GM23338 (cell line): ENCODE measurements at places on chromosomes 16 and 17.

DNA sequence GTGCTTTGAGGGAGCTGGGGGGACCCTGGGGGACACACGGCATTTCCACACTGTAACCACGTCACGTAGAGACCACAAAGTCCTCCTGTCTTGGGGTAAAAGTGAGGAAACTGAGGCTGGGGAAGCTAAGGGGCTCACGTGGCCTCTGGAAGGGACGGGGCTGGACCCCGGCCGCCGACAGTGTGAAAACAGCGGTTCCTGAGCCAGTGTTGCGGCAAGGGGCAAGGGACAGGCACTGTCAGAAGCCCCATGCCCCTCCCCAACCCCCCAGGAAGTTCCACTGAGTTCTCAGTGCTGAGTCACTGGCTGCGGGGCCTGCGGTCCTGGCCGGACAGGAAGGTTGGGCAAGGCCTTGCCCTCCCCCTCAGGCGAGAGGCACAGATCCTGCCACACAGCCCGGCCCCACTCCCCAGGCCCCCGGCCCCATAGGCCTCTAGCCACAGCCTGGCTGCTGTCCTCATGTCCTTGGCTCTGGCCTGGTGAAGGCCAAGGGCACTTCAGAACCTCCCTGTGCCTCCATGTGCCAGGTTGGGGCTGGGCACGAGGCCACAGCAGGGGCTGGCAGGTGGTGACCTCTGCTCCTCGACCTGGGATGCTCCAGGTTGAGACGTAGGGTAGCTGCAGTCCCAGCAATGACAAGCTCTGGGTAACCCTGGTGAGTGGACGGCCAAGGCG, 5.0 kb upstream of the CCDC57 start:
- no peak overlapping the region for H3K4me3 ChIP-seq
- no peak for DNase-seq
- H3K4me1 ChIP-seq, result no peaks in the 10 kb centered on the region
- no peak overlapping the region for H3K27ac ChIP-seq
- no peaks in the 10 kb centered on the region for H3K36me3 ChIP-seq

DNA sequence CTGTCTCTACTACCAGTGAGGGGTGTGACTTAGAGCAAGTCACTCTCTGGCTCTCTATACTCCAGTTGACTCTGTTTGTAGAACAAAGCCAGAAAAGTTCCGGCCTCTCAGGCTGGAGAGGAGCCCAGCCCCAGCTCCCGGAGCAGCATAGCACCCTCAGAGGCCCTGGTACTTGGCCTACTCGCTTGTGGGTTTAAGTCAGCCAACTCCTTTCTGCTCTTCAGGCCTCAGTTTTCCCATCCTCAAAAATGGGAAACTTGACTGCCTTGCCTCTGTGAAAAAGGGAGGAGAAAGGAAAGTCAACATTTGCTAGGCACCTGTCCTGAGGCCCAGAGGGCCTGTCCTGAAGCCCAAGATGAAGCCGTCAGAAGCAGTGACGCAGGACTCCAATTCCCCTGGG, 1.1 kb downstream of the CHST6 start:
- peak overlapping the region; percentile 95 for H3K4me3 ChIP-seq
- H3K27ac ChIP-seq, result no peak overlapping the region
- peaks cover 13% of the 10 kb centered on the region for H3K27me3 ChIP-seq
- H3K36me3 ChIP-seq, result no peaks in the 10 kb centered on the region
- no peak for DNase-seq

- DNase-seq, result no peak
- H3K36me3 ChIP-seq, result no peaks in the 10 kb centered on the region
- H3K4me3 ChIP-seq, result no peak overlapping the region
Observed at GRCh38 chr16:59612094-59612493, 878.0 kb upstream of the GOT2 start.

DNA sequence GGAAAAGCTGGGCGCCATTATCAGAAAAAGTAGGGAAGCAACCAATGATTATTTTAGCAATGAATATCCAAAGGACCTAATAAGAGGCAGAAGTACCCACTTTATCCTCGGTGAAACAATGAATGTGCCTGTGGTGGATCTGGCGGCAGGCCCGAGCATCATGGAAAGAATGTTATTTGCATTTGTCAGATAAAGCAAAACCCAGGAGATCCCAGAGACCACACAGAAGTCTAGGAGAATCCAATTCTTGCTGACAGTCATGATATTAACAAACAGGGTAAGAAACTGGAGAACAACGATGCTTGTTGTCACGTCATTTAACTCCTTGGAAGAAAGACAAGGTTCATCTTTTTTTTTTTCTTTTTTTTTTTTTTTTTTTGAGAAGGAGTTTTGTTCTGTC, 12.0 kb upstream of the TNRC6A start:
- no peaks in the 10 kb centered on the region for H3K36me3 ChIP-seq
- H3K4me1 ChIP-seq, result no peaks in the 10 kb centered on the region
- H3K4me3 ChIP-seq, result no peak overlapping the region
- DNase-seq, result no peak
- no peaks in the 10 kb centered on the region for H3K27me3 ChIP-seq

- H3K4me3 ChIP-seq, result no peak overlapping the region
- peaks cover 4% of the 10 kb centered on the region for H3K27me3 ChIP-seq
- no peak for DNase-seq
- H3K4me1 ChIP-seq, result peaks cover 16% of the 10 kb centered on the region
- H3K36me3 ChIP-seq, result no peaks in the 10 kb centered on the region
- no peak overlapping the region for H3K27ac ChIP-seq
Observed at GRCh38 chr16:82633964-82634600, 7.3 kb downstream of the CDH13 start.

GRCh38 chr17:2101448-2102257, 46.8 kb downstream of the HIC1 start:
- H3K4me3 ChIP-seq, result no peak overlapping the region
- H3K36me3 ChIP-seq, result no peaks in the 10 kb centered on the region
- no peaks in the 10 kb centered on the region for H3K27me3 ChIP-seq
- no peak for DNase-seq

GRCh38 chr17:20172376-20172775, 163.2 kb downstream of the SPECC1 start:
- H3K4me1 ChIP-seq, result peaks cover 68% of the 10 kb centered on the region
- H3K4me3 ChIP-seq, result no peak overlapping the region
- peak; percentile 53 for DNase-seq
- 0 out of 2 replicates have a peak overlapping the region, but pooled peaks have one; percentile 36 for H3K27ac ChIP-seq

DNA sequence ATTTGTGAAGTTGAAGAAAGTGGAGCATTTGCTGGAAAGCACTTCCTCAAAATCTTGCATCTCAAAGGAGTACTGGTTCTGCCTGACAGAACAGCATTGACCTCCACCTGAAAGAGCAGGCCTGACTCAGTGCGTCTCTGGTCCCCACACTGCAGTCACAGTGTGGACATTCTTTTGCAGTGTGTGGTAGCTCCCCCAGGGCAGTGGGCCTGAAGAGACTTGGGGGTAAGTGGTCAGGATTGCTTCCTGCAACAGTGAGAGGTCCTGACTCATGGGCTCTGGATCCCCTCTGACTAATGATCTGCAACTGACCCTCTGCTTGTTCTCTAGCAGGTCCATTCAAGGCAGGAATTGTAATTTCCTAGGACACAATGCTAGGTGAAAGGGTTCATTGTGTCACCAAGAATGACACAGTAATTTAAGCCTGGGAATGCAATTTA, 204.9 kb upstream of the KCNJ16 start:
- no peak overlapping the region for H3K4me3 ChIP-seq
- DNase-seq, result no peak
- H3K27me3 ChIP-seq, result no peaks in the 10 kb centered on the region
- no peaks in the 10 kb centered on the region for H3K36me3 ChIP-seq

GRCh38 chr17:9432134-9432885, 143.3 kb downstream of the STX8 start:
- H3K4me3 ChIP-seq, result no peak overlapping the region
- H3K27me3 ChIP-seq, result no peaks in the 10 kb centered on the region
- no peak for DNase-seq
- no peak overlapping the region for H3K27ac ChIP-seq
- H3K36me3 ChIP-seq, result no peaks in the 10 kb centered on the region

DNA sequence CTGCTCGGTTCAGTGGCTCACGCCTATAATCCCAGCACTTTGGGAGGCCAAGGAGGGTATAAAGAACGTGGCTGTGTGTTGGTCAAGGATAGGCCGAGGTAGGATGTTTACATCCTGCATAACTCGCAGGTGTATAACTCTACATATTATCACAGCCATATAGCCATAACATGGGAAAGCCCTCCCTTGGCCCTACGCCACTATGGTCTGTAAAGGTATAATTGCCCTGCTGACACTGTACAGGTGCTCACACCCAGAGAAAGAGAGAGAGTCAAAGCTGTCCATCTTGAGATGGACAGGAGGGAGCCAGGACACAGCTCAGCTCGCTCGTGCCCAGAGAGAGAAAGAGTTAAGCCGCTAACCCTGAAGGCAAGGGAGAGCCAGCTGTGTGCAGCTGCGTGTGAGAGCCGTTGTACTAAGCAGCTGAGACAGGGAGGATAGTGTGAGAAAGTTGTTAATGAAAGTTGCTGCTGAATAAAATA, 30.4 kb upstream of the DHX8 start:
- no peak overlapping the region for H3K27ac ChIP-seq
- H3K4me3 ChIP-seq, result no peak overlapping the region
- no peaks in the 10 kb centered on the region for H3K36me3 ChIP-seq
- 0 out of 2 replicates have a peak, but pooled peaks cover 2% of the 10 kb centered on the region for H3K4me1 ChIP-seq
- H3K27me3 ChIP-seq, result no peaks in the 10 kb centered on the region

DNA sequence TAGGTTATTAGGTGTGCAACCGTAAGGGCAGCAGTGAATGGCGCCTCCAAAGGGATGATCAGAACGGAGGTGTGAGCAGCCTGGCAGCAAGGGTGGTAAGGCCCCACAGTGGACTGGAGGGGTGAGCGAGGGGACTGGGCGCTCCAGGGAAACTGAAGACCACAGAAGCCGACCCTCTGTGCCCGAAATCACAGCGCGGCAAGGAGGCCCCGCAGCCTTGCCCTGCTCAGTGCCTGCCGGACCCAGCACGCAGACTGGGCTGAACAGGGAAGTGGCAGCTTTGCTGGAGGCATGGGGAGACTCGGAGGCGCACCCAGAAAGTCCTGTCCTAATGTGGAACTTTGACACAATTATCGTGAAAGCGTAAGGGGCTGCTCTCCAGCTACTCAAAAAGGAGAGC, 38.4 kb downstream of the KLHDC4 start:
- H3K4me3 ChIP-seq, result no peak overlapping the region
- no peaks in the 10 kb centered on the region for H3K4me1 ChIP-seq

DNA sequence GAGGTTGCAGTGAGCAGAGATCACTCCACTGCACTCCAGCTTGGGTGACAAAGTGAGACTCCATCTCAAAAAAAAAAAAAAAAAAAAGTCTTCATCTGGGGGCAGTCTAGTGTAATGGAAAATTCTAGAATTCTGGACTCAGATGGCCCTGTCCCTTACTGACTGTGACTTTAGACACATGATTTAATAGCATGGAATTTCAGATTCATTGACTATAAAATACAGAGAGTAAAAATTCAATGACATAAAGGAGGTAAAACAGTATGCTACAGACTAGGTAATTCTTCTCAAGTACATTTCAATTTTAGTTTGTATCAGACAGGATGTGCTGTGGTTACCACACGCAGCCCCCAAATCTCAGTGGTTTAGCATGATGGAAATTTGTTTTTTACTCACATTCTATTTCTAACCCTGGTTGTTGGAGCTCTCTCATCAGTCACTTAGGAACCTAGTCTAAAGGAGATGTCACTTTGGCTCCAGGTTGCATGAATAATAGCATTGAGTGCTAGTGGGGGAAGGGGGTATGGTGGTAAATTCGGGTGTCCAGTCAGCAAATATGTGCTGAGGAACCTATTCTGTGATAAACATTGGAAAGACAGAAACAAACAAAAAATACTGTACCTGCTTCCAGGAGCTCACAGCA, 444.0 kb downstream of the XYLT1 start:
- no peak overlapping the region for H3K4me3 ChIP-seq
- no peaks in the 10 kb centered on the region for H3K4me1 ChIP-seq
- no peaks in the 10 kb centered on the region for H3K36me3 ChIP-seq
- no peak for DNase-seq
- H3K27me3 ChIP-seq, result no peaks in the 10 kb centered on the region
- H3K27ac ChIP-seq, result no peak overlapping the region

- no peak overlapping the region for H3K27ac ChIP-seq
- H3K36me3 ChIP-seq, result no peaks in the 10 kb centered on the region; the same call in 1 of the 2 replicates
- DNase-seq, result no peak
- no peaks in the 10 kb centered on the region for H3K27me3 ChIP-seq
Observed at GRCh38 chr17:18965530-18966236, 13.7 kb downstream of the SLC5A10 start.

GRCh38 chr17:28569446-28569845, 1.9 kb downstream of the PIGS start:
- no peaks in the 10 kb centered on the region; the same call in 1 of the 2 replicates for H3K36me3 ChIP-seq
- peak overlapping the region; percentile 95 for H3K4me3 ChIP-seq
- peaks cover 18% of the 10 kb centered on the region for H3K4me1 ChIP-seq
- no peak overlapping the region for H3K27ac ChIP-seq
- peaks cover 4% of the 10 kb centered on the region; the same call in 1 of the 2 replicates for H3K27me3 ChIP-seq

GRCh38 chr16:50246299-50247122, 19.8 kb upstream of the ADCY7 start:
- peak; percentile 66 for DNase-seq
- no peak overlapping the region for H3K27ac ChIP-seq
- H3K4me1 ChIP-seq, result peaks cover 24% of the 10 kb centered on the region
- H3K36me3 ChIP-seq, result no peaks in the 10 kb centered on the region

DNA sequence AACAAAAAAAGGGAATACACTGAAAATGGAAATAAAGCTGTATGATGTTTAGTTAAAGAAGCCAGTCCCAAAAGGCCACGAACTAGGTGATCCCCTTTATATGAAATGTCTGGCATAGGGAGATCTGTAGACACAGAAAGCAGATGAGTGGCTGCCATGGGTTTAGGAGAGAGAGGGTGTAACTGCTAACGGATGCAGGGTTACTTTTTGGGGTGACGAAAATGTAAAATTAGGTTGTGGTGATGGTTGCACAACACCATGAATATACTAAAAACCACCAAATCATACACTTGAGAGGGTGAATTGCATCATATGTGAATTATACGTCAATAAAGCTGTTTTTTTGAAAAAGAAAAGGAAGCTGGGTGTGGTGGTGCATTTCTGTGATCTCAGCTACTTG, 99.6 kb downstream of the ADCY9 start:
- no peak overlapping the region for H3K27ac ChIP-seq
- no peak for DNase-seq
- no peaks in the 10 kb centered on the region for H3K27me3 ChIP-seq

DNA sequence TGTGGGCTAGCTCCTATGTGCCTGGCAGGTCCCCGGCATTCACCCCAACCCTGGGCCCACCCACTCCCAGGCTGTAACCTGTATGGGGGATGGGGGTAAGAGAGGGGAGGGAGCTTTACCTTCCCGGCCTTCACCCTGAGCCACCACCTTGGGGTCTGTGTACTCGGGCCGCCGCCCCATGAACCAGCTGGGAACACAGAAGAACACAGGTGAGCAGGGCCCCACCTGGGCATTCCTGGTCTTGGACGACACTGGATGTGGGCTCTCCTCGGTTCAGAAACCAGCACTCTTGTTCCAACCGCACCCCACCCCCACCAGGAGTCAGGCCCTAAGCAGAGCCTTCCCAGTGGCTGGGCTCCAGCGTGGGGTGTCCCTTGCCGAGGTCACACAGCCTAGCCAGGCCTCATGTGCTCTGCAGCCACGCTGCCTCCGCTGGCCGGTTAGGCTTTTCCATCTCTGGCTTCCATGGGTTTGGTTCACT, 18.8 kb downstream of the B9D1 start:
- H3K4me3 ChIP-seq, result no peak overlapping the region
- no peaks in the 10 kb centered on the region for H3K36me3 ChIP-seq
- DNase-seq, result peak; percentile 44
- no peak overlapping the region for H3K27ac ChIP-seq
- H3K27me3 ChIP-seq, result no peaks in the 10 kb centered on the region

- no peak overlapping the region for H3K4me3 ChIP-seq
- H3K27ac ChIP-seq, result peak overlapping the region; percentile 59; the same call in 1 of the 2 replicates
- DNase-seq, result no peak
- H3K27me3 ChIP-seq, result no peaks in the 10 kb centered on the region
- peaks cover 4% of the 10 kb centered on the region; the same call in 1 of the 2 replicates for H3K4me1 ChIP-seq
- peaks cover 19% of the 10 kb centered on the region for H3K36me3 ChIP-seq
Observed at GRCh38 chr16:4852221-4852872, 5.1 kb downstream of the UBN1 start.

- H3K4me3 ChIP-seq, result peak overlapping the region; percentile 55
- no peaks in the 10 kb centered on the region for H3K27me3 ChIP-seq
- no peaks in the 10 kb centered on the region for H3K36me3 ChIP-seq
Observed at GRCh38 chr17:60678118-60678444, 430 bp downstream of the BCAS3 start.
